ENCODE measurements at places on chromosomes 6 and 20.

- DNase-seq, result no peak
These were observed 374.9 kb upstream of the NOX3 start for GRCh38 chr6:155830531-155830930.

DNA sequence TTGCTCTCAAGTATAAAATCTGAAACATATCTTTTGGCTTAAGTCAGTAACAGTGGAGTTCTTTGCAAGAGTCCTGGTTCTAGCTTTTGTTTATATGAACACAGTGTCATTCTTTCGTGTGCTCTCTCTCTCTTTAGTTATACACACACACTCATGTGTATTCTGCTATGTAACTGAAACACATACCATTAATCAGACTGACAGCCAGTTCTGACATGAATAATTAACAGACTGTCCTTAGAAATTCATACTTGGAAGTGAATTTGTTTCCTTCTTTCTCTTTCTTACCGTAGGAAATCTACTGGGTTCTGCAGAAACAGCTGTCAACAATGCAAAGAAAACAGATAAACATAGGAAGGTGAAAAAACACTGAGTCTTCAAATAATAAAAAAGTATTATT lies 2.5 kb downstream of the MCM9 start:
- no peak for DNase-seq

GRCh38 chr6:70219943-70220613 lies 82.8 kb downstream of the COL9A1 start:
- DNase-seq, result no peak

- no peak for DNase-seq
These were observed 88.4 kb upstream of the CEP85L start for GRCh38 chr6:118739696-118740353.

DNA sequence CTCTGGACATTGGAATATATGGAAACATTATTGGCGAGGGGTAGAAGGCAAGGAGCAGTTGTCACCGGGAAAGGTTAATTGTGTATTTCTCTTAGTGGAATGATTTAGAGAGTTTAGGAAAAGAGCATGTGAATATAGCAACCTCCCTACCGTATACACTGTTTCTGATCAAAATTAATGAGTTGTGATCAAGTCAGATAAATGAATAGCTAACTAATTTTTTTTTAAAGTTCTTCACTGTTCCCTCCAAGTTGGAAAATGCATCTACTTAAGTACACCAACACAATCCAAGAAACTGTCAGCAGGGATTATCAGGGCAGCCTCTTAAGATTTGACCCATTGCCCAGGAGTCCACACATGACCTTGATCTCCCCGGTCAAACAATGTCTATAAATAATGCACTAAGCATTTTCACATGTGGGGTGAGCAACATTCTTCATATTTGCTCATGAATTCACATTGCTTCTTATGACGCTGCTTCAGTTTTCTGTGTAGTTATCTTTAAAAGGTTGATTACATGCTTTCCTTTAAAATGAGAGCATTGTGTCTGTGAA lies 680.8 kb upstream of the NRSN1 start:
- DNase-seq, result no peak

DNA sequence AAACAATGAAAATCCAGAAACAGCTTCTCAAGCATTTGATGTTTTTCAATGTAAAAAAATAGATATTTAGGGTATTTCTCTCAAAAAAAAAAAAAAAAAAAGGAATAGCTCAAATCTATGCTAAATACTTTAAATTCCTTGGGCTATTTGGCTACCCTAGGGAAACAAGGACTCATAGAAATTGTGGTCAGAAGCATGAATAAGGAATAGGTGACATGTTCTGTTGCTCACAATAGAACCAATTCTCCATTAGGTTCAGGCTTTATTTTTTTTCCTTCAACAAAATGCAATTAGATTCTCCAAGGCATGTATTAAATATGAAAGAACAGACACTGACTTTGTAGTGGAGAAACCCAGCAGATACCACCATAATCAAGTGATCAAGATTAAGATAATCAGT lies 904.3 kb upstream of the FLRT3 start:
- DNase-seq, result no peak

- no peak for DNase-seq
These were observed 26.1 kb upstream of the ENPP1 start for GRCh38 chr6:131781687-131782086.

DNA sequence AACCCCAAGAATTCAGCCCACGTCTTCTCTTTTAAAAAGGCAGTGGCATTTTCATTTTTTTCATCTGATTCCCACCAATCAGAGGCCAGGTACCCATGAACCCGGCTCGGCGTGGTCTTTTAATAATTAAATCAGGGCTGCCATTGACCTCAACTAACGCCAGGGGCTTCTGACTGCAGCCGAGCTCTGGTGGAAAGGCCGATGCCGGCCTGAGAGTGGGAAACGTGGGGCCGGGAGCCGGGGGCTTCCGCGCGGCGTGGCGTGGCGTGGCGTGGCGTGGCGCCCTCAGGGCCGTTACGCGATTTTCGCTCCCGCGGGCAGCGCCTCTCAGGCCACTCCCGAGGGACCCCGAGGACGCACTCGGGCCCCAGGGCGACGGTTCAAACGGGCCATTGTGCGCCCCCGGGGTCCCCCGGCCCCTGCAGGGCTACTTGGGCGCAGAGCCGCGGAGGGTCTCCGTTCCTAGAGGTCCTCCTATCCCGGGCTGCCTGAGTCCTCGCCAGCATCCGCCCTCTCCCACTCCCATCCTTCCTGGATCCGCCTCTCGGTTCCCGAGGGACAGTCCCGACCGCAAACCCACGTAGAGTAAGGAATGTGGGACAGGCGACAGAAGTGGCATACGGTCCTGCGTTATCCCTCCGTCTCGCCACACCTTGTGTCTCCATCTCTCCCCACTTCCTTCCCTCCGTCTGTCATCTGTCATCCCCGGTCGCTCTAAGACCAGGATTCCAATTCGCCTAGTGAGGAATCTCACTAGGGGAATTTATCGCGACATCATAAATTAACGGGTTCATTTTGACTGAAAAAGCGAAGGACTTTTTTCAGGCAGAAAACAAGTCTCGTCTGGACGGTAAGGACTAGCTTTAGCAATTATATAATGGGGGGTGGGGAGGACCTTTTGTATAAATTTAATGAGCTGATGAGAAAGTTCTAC lies 876 bp upstream of the TBPL1 start:
- no peak for DNase-seq

GRCh38 chr6:116666869-116667268 lies 1.7 kb downstream of the ZUP1 start:
- DNase-seq, result no peak

DNA sequence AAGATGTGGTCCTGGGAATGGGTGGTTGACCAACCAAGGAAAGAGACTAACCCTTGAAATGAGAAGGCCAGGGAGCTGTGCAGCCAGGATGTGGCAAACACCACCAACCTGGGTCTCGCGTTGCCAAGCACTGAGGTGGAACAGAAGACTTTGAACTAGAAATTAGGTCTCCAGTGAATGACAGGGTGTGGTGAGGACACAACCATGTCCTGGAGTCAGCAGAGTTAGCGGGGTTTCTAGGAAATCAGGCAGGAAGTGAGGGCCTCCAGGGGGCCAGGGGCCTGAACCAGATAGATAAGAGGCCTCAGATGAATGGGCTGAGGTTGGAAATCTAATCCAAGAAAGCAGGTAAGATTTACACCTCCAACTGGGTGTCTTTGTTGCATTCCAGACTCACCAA lies 353.3 kb upstream of the ARID1B start:
- DNase-seq, result peak; percentile 64

GRCh38 chr6:73064266-73064665 lies 161.0 kb downstream of the KHDC1L start:
- no peak for DNase-seq

- DNase-seq, result no peak
These were observed 25.1 kb upstream of the TCFL5 start for GRCh38 chr20:62886709-62887058.

DNA sequence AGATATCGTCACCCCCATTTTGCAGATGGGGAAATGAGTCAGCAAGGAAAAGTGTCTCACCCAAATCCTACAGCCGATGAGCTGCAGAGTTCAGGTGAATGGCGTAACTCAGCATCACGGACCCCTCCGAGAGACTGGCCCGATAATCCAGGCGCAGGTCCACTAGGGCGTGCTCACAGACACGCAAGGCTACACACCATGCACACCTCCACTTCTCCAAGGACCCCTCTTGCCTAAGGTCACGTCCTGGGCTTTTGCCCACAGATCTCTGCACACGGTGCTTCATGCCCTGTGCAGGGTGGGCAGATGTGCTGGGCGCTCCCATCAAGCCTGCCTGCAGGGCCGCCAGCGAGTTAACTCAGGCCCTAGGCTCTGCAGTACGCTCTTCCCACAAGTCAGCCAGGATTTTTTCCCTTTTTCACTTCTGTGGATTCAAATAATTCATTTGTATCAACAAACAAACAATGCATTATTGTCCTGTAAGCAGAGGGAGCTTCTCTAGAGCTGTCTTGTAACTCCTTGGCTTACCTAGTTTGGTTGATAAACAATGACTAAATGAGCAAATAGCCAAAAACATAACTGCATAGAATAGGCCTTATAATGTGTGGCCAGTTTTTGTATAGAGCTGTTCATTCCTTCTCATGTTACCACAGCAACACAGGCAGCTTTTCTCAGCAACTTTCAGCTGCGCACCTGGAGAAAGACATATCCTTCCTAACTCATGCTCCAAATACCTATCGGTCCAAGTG lies 139.1 kb downstream of the AGPAT4 start:
- DNase-seq, result no peak

DNA sequence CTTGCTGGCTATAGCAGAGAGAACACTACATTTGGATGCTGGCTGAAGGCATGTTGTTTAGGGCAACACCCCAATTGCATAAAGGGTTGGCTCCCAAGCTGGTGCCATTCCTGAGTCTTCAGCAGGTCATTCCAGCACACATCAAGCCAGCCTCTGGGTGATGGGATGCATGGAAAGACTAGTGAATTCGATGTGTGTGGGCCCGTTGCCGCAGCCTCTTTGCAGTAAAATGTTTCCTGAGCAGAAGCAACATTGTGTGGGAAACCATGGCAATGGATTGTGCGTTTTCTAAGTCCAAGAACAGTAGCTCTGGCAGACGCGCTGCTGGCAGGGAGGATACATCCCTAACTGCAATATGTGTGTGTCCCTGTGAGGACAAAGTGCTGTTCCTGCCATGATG lies 142.4 kb upstream of the SLC24A3 start:
- DNase-seq, result no peak

- DNase-seq, result no peak
These were observed 67.9 kb downstream of the CGA start for GRCh38 chr6:87027021-87027420.

- DNase-seq, result no peak
These were observed 131.8 kb downstream of the TIAM2 start for GRCh38 chr6:155126727-155127439.

DNA sequence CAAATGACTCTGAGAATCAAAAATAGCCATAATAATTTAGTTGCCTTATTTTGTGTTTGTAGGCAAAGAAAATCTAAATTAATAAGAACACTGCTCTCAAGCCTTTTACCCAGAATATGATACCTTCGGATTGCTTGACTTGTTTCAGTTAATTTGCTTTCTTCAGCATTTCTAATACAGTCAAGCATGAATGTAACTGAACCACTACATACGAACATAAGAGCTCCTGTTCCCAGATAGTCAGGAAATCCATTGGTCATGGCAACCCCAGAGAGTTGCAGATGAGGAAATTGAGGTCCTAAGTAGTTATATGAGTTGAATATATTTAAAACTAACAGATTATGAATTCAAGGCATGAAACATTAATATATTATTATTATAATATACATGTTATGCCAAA lies 2.9 kb downstream of the FRK start:
- DNase-seq, result no peak

- no peak for DNase-seq
These were observed 4.4 kb downstream of the CEP85L start for GRCh38 chr6:118646977-118647376.

DNA sequence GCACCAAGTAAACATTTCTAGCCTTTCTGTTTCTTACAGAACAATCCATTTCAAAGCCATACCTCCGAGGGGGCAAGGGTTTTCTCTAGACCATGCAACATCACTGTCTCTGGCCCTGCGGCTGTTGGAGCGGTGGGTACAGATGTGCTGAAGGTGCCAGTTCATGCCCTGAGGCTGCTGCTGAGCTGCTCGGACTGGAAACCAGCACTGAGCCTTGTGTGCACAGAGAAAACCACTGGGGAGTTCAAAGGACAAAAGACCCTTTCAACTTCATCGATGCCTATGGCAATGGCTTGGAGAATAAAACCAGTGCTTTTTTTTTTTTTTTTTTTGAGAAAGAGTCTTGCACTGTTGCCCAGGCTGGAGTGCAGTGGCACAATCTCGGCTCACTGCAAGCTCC lies 93.3 kb upstream of the IYD start:
- DNase-seq, result no peak

DNA sequence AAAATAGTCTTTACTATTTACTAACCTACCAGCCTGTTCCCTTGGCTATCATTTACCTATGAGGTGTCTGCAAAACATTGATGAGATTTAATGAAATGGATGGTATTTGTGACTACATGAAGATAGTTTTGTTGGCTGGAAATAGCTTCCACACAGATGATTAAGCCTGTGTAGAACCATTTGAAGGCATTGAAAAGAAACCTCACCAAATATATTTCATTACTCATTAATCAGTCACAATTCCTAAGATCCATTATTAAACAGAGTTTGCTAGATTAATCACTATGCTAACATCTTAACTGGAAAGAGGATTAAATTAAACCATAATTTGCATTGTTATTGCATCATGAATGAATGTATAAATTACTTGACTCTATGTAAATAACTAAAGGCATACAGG lies 560.3 kb downstream of the BMP2 start:
- no peak for DNase-seq

GRCh38 chr6:33952016-33952415 lies 148.2 kb upstream of the MLN start:
- no peak for DNase-seq

GRCh38 chr6:133630651-133631050 lies 258.3 kb upstream of the TCF21 start:
- DNase-seq, result no peak

- no peak for DNase-seq
These were observed 28.4 kb upstream of the SDHAF4 start for GRCh38 chr6:70538376-70538775.

- DNase-seq, result no peak
These were observed 53.2 kb downstream of the EIF2S2 start for GRCh38 chr20:34058831-34059230.

DNA sequence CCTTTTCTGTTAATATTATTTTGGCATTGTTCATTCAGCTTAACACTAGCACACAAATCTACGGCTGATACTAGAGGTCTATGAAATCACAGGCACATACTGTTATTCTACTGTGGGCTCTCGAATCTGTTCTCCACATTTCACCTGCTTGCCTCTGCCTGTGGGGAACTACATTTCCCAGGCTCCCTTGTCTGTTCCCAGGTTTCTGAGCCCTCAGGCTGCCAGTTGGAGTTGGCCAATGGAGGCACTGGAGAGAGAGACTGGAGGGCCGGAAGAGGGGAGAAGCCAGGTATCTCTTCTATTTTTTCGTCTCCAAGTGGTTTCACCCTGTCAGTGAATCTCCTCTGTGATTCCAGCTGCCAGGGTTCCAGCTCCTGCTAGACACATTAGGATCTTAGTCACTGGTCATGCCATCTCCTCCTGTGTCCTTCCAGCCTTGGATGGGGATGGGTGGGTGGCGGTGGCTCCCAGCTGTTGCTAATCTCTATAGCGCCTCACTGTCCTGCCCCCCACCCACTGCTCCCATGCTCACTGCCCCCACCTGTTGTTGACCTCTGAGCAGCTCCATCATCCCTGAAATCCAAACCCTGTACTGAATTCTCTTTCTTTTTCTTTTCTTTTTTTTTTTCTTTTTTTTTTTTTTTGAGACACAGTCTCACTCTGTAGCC lies 188.2 kb downstream of the LRFN2 start:
- no peak for DNase-seq

GRCh38 chr20:58938541-58938940 lies 42.5 kb upstream of the NELFCD start:
- no peak for DNase-seq

GRCh38 chr20:45994761-45995493 lies 13.8 kb upstream of the MMP9 start:
- DNase-seq, result no peak
